Activated naive CD8-positive, alpha-beta T cell treated with anti-CD3 and anti-CD28 coated beads for 36 hours (primary cell): ENCODE measurements at places on chromosomes 1 and 21.

DNA sequence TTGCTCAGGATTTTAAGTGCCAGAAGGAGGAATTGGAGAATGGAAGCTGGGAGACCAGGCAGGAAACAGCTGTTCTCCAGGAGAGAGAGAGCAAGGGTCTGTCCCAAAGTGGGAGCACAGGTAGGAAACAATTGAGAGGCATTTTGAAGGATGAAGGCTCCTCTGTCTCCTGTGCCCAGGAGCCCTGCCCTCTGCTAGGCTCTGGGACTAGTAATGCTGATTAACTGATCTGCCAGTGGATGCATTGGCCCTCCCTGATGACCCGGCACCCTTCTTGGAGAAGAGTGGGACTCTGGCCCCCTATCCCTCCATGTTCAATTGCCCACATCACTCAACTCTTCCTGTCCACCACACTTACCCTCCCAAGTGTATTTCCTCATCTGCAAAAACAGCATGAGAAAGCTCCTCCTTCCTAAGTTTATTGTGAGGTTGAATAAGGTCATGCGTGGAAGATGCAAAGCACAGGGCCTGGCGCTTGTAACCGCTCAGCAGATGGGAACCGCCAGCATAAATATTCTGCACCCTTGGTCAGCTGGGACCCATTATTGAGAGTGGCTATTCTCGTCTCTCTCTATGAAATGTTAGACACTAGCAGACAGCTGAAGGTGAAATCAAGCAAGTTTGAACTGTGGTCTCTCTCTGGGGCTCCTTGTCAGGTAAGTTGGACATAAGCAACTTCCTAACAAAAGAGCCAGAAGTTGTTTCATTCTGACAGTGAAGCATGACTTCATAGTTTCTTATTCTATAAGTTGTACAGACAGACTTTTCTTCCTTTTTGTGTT is 63.0 kb upstream of the ANGPTL1 start:
- no peak for DNase-seq

GRCh38 chr1:7326366-7326765 is 444.7 kb upstream of the VAMP3 start:
- no peak for DNase-seq

DNA sequence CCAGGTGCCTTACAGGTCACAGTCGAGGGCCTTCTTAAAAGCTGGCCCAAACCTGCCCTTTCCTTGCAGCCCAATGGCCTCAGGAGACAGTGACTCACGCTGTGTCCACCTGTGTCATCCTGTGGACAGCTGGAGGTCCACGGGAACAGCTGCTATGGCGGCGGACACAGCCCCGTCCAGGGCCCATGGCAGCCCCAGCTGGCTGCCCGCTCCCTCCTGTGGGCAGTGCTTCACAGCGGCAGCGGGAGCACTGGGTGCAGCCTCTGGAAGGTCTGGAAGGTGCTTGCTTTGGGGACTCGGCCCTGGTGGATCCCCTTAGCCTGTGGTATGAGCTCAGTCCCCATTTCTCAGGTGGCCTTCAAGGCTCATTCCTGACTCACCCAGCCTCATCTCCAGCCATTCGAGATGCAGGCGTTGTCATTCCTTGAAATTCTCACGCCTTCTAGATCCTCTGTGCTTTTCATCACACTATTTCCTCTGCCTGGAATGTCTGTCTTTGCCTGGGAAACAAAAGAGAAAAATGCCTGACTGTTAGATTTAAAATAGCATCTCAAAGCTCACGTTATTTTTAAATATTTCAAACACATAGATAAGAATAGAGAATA is 86.8 kb downstream of the KIF26B start:
- DNase-seq, result no peak

DNA sequence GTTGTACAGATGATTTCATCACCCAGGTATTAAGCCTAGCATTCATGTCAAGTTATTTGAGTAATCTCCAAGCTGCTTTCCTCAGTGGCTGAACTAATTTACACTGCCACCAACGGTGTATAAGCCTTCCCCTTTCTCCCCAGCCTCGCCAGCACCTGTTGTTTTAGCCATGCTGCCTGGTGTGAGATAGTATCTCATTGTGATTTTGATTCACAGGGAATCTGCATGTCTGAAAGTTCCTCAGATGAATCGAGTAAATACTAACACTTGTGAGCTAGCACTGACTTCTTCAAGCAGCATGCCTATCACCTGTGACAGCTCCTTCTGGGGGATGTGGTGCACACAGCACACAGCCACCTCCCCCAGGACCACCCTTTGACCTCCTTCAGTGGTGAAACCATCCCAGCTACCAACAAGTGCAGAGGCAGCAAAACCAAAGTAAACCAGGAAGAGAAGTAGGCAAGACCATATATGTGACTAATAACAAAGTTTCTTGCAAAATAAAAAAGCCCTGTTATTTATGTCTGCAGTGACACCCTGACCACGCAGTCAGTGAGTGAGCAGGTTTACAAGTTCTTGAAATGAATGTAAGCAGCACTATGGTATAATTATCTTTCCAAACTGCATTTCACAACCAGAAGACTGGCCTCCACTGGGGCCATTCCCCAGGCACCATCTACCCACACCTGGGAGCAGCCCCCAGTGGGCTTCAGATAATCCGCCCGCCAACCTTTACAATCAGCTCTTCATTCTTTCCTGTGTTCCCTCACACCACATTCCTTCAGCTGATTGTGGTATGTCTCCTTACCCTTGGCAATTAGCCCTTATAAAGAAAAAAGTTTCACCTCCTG is 173.8 kb downstream of the ETS2 start:
- DNase-seq, result no peak

- DNase-seq, result no peak
Measured at GRCh38 chr21:25913479-25913878, 178.7 kb downstream of the GABPA start.

GRCh38 chr1:58104960-58105359 is 441.6 kb downstream of the OMA1 start:
- no peak for DNase-seq

DNA sequence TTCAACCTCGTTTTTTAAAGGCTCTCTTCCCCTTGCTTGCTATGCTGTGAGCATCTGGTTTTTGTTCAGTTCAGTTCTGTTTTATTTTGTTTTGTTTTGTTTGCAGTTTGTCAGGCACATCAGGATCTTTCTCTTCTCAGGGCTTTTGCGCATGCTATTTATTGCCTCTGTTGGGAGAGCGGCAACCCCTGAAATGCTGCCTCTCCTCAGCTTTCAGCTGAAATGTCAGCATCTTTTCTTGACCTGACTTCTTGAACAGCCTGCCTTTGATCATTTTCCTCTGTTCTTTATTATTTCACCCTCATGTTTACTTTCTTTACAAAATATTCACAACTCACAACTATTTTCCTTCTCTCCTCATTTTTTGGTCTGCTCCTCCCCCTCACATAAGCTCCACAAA is 50.4 kb upstream of the RC3H1 start:
- DNase-seq, result no peak
